ENCODE measurements at places on chromosomes 13 and 19. TPM values are rescaled to one million over a fixed set of nuclear protein-coding genes. Genes with fewer than 3 reads are reported as not detected.

DNA sequence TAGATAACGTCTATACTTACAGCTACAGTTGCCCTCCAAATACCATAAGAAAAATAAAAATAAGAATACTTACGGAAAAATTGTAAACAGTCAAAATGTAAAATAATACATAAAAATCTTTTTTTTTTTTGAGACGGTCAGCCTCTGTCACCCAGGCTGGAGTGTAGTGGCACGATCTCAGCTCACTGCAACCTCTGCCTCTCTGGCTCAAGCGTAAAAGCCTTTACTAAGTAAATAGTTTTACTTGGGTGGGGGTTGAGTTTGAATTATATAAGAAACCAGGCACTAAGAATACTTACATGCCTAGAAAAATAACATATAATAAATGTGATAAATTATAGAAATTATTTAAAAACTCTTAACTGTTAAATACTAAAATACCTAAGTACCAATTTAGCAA is 1413.0 kb upstream of the PRR20A start:
- no peak for DNase-seq

DNA sequence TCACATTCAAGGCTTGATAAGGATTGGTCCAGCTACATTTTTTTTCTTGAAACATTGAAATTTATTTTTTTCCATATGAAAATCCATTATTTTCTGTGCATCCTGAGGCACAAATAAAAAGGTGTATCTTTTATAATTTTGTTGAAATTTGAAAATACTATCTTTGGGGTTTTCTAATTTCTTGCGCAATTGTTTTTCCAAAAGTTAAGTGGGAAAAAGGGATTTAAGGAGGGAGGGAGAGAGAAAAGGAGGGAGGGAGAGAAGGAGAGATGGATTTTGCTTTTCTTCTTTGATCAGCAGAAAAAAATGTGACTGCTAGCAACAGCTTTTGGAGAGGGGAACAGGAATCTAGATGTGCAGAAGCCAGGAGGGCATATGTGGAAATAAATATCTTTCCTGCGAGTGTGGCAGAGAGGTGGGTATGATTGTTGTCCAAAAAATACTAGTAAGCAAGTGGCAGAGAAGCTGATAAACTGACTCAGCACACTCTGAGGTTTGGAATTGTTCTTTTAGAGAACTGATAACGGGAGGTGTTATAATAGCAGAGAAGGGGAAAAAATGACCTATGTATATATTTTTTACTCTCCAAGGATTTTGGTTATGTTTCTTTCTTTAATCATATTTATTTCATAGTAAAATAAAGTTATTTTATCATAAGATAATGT is 61.2 kb upstream of the EDNRB start:
- DNase-seq = no peak

DNA sequence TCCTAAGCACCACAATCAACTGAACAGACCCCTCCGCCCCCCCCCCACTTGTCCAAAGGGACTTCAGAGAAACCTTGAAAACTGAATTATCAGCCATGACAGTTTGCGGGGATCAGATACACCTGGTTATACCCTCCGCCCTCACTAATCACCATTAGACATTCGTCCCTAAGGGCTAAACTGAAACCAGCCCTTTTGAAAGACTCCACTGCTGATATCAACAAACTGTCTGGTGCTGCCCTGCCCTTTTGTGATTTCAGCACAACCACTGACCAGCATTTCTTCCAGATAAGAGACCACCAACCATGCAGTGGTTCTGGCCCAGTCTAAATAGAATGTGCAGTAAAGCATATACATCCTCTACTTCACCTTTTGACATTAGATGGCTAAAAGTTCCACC is 1422.9 kb downstream of the EFNB2 start:
- no peak for DNase-seq

DNA sequence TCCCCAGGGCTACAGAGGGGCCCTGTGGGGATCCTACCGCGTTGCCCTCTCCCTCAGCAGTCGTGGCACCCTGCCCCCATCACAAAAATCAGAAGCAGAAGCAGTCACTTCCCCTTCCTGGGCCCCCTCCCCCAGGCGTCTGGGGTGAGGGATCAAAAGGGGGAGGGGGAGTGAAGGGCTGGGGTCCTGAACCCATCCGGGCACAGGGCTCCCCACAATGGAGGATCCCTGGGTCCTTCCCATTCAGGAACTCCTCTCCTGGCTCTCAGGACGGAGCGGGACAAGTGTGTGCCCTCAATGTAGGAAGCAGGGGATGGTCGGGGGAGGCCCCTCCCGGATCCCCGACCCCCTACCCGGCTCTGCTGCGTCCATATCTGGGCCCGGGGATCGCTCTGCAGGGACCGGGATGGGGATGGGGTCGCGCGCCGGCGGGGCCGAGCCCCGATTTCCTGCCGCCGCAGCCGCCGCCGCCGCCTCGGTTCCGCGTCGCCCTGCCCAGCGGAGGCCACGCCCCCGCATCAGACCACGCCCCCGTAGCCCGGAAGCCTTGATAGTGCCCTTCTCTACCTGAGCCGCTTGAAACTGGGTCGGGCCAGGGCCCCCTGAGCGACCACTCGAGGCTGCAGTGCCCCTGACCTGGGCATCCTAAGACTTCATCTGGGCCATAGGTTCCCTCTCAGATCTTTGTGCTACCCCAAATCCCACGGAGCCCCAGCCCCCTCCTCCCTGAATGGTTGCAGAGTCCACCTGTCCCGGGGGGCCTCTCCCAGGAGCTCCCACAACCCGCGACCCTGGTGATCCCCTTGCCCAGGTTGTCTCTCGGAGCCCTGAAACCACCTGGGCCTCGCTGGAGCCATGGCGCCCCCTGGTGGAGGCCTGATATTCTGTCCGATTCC is at the start of gene GMIP:
Gene GMIP, minus strand, starts transcription at position 500 of the 896 bp plus-strand sequence. Its CDS starts 128 bp downstream, at position 372.
- DNase-seq = peak; percentile 91

DNA sequence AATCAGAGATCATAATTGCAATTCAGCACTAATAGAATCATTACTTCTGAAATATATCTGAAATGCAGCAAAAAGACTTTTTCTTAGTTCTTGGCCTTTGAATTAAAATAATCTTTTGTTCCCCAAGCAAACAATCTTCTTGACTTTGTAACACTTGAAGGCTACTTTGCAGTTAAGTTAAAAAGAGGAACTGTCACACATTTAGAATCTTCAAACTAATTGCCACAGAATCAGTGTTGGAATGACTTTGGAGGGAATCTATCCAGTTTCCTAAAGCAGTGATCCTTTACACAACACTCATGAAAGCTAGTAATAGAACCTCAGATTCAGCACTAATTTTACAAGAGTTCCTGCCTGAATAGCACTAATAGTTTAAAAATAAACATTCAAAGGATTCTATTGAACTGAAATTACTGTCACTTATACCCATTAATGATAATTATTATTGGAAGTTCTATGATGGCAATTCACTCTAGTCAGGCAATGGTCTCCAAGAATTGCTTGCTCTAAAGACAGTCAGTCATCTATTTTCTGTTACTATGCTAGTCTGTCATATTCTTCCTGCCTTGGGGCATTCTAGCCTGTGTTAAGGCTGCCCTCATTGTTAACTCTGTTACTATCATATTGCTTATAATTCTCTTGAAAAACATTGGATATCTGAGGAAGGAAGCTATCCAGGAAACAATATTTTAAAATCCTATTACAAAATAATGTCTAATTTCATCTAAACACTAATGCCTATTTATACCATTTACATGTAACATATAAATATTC is 362.4 kb downstream of the DIAPH3 start:
- no peak for DNase-seq

DNA sequence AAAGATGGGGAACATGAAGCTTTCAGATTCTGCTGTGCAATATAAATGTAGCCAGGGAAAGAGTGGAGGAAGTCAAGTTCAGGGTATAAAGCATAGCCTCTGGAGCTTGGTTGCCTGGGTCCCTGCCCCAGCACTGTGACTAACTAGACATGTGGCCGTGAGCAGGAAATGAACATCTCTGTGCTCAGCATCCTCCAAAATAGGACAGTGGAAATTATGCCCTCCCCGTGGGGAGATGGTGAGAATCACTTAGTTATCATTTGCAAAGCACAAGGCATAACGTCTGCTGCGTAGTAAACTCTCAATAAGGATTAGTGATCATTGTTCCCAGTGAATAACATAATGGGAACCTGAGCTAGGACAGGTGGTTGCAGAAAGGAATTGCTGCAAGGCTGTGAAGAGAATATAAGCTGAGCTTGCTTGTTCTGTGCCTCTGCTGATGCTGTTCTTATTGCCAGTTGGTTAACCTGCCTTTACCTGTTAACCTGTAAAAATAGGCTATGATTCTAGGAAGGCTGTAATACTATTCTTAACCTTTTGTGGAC is 441.0 kb downstream of the COG6 start:
- no peak for DNase-seq

DNA sequence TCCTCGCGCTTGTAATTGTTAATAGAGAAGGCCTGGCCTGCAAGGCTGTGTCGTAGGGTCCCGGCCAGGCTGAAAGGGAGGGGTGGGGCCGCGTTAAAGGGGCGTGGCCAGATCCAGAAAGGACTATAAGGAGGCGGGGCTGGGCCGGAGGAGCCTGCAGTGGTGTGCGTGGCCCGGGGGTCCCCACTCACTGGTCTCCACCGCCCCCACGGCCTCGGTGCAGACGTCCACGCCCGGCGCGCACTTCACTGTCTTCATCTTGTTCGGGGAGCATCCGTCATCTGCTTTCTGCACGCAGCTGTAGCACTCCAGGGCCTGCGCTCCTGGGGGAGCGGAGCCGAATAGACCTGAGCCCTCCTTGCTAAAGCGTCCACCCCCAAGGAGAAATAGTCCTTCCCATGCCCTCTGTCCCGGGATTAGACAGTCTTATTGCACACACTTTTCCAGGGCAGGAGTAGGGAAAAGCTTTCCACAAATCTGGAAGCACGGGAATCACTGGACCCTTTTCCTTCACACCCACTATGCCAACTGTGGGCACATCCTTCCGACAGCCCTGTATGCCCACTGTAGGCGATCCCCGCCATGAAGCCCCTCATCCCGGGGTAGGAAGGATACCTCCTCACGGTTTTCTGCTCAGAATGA is 1.2 kb downstream of the LYPD3 start:
- peak; percentile 93 for DNase-seq

FCER2 gene
- 3.7 TPM for total RNA-seq

ABCC4 gene
- 12.0 TPM for total RNA-seq

All from sciatic nerve (tissue), 2 donors.